ENCODE measurements at places on chromosomes 4 and X. TPM values are rescaled to one million over a fixed set of nuclear protein-coding genes. Genes with fewer than 3 reads are reported as not detected.

DNA sequence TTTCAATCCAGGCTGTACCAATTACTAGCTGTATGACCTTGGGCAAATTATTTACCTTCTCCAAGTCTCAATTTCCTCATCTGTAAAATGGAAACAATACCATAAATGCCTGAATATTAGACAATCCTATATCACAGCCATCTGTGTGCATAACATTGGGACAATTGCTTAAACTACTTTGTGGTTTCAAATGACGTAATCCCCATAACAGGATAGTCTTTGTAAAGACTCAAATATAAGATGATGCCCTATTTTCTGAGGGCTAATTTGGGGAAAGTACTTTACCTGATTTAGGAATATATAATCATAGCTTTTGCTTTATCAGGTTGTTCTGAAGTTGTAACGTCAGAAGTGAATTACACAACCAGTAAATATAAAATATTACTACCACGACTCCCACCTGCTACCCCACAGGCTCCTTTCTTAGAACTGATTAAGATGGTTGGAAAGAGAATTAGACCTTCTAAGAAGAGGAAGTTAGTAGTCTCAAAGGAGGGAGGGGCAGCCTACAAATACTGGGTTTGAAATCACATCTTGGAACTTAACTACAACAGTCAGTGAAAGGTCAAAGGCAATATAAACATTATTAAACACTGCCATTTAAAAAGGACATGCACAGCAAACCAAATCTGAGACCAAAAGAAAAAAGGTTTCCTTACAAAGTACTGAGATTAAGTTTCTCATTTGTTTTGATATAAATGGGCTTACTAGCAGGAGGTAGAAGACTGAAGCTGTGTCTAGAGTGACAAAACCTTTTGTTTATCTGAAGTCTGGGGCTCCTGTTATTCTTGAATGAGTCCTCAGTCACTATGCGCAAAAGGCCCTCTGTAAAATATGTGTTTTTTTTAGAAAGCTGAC is 215.0 kb downstream of the SCFD2 start:
- no peak overlapping the region for H3K27ac ChIP-seq
- no peaks in the 10 kb centered on the region for H3K27me3 ChIP-seq
- no peak overlapping the region for H3K4me3 ChIP-seq
- no peaks in the 10 kb centered on the region for H3K4me1 ChIP-seq

- no peak overlapping the region for H3K4me3 ChIP-seq
- peaks cover 6% of the 10 kb centered on the region for H3K4me1 ChIP-seq
Observed at GRCh38 chr4:108774809-108775530, 12.1 kb upstream of the ETNPPL start.

DNA sequence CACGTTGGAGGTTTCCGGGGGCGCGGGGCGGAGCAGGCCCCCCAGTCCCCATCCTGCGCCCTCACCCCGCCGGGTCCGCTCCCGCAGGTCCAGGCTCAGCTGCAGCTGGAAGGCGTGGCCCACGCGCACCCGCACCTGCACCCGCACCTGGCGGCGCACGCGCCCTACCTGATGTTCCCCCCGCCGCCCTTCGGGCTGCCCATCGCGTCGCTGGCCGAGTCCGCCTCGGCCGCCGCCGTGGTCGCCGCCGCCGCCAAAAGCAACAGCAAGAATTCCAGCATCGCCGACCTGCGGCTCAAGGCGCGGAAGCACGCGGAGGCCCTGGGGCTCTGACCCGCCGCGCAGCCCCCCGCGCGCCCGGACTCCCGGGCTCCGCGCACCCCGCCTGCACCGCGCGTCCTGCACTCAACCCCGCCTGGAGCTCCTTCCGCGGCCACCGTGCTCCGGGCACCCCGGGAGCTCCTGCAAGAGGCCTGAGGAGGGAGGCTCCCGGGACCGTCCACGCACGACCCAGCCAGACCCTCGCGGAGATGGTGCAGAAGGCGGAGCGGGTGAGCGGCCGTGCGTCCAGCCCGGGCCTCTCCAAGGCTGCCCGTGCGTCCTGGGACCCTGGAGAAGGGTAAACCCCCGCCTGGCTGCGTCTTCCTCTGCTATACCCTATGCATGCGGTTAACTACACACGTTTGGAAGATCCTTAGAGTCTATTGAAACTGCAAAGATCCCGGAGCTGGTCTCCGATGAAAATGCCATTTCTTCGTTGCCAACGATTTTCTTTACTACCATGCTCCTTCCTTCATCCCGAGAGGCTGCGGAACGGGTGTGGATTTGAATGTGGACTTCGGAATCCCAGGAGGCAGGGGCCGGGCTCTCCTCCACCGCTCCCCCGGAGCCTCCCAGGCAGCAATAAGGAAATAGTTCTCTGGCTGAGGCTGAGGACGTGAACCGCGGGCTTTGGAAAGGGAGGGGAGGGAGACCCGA is 14.0 kb downstream of the SHOX start:
- H3K36me3 ChIP-seq, result no peaks in the 10 kb centered on the region
- peaks cover 34% of the 10 kb centered on the region for H3K27me3 ChIP-seq
- no peak for DNase-seq
- H3K27ac ChIP-seq, result no peak overlapping the region
- H3K4me3 ChIP-seq, result no peak overlapping the region
- H3K4me1 ChIP-seq, result no peaks in the 10 kb centered on the region

- H3K4me1 ChIP-seq, result no peaks in the 10 kb centered on the region
- H3K27me3 ChIP-seq, result no peaks in the 10 kb centered on the region
- H3K36me3 ChIP-seq, result no peaks in the 10 kb centered on the region
- no peak for DNase-seq
- H3K4me3 ChIP-seq, result no peak overlapping the region
Observed at GRCh38 chrX:10819973-10820372, 199.6 kb upstream of the MID1 start.

DNA sequence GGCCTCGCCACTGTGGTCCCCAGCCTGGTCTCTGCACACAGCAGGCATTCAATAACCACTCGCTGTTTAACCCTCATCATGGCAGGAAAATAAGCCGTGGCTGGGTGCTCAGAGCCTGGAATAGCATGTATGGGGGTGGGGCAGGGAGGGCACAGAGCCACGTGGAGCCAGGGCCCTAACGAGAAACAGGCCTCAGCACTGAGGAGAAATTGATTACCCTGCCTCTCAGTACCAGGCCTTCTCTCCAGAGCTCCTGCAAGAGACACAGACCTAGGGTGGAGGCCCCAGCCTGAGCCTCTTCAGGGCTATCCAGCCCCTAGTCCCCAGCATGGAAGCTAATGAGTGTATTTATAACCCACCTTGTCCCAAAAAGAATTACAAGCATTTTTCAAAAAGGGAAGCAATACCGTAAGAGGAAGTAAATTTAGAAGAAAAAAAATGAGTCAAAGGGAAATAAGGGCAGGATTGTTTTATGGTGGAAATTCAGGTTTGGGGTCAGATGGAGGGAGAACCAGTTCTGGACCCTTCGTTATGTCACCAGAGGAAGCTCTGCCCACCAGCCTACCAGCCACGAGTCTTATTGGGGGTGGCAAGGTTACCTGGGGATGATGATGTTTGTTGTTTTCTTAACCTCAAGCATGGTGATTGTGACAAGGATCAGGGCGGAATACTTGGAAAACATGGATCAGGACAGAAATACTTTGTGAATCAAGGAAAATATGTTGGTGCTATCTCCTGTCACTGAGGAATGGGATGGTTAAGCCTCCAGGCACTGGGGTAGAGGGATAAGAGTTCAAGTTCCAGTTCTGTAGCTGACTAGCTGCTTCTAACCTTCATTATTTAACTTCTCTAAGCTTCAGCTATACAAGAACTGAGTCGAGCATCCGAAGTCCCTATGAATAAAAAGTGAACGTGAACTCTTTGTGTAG is 101.9 kb upstream of the RBPJ start:
- H3K4me1 ChIP-seq, result peaks cover 4% of the 10 kb centered on the region
- no peak for DNase-seq
- H3K36me3 ChIP-seq, result no peaks in the 10 kb centered on the region
- H3K27ac ChIP-seq, result no peak overlapping the region
- H3K27me3 ChIP-seq, result no peaks in the 10 kb centered on the region

GRCh38 chrX:69136546-69137331 is 28.5 kb downstream of the PJA1 start:
- H3K36me3 ChIP-seq, result no peaks in the 10 kb centered on the region
- H3K4me1 ChIP-seq, result no peaks in the 10 kb centered on the region
- peaks cover 7% of the 10 kb centered on the region for H3K27me3 ChIP-seq
- peak; percentile 54 for DNase-seq
- peak overlapping the region; percentile 42 for H3K4me3 ChIP-seq

- H3K27me3 ChIP-seq, result no peaks in the 10 kb centered on the region
- H3K27ac ChIP-seq, result no peak overlapping the region
- H3K4me3 ChIP-seq, result no peak overlapping the region
- no peaks in the 10 kb centered on the region for H3K4me1 ChIP-seq
Observed at GRCh38 chrX:19375546-19375945, 31.8 kb downstream of the PDHA1 start.

DNA sequence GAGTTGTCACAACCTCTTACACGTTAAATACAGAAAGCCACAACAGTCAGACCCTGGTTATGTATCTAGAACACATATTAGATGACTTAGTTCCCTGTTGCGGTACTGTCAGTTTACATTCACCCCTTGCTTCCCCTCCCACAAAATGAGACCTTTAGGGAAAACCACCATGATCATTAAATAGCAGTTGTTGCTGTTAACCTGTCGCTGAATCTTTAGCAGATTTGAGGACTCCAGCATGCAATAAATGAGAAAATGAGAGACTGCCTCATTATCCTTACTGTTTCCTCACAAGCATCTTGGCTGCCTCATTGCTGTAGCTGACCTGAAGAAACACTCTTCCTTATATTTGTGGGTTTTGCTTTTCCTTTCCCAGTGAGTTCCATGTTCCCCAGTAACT is 77.8 kb downstream of the HOPX start:
- H3K36me3 ChIP-seq, result no peaks in the 10 kb centered on the region
- no peak for DNase-seq
- H3K27ac ChIP-seq, result no peak overlapping the region
- no peak overlapping the region for H3K4me3 ChIP-seq

GRCh38 chrX:72568406-72569092 is 4.1 kb downstream of the HDAC8 start:
- H3K36me3 ChIP-seq, result peaks cover 41% of the 10 kb centered on the region
- no peak overlapping the region for H3K27ac ChIP-seq
- H3K27me3 ChIP-seq, result no peaks in the 10 kb centered on the region

- H3K4me3 ChIP-seq, result peak overlapping the region; percentile 88
- peak; percentile 28 for DNase-seq
Observed at GRCh38 chr4:143185253-143186107, 763 bp downstream of the USP38 start.

- H3K4me3 ChIP-seq, result no peak overlapping the region
- H3K27me3 ChIP-seq, result peaks cover 5% of the 10 kb centered on the region
- H3K36me3 ChIP-seq, result no peaks in the 10 kb centered on the region
- DNase-seq, result peak; percentile 79
Observed at GRCh38 chrX:103918571-103919269, 43.7 kb upstream of the TMSB15B start.

DNA sequence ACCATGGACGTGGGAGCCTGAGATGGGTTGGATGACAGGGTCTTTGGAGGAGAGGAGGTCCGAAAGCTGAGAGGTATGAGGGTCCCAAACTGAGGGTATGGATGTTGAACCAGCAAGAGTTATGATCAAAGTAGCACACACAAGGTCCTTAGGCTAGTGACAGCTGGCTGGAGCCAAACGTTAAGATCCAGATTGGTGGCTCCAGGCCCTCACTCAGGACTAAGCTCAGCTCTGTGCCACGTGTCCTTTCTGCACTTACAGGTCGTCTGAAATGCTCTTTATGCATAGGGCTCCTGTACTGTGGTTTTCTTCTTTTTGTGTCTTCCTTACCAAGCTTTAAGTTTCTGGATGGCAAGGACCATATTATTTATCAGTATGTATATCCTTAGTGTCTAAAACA is 35.4 kb downstream of the ADD1 start:
- no peak for DNase-seq
- H3K27ac ChIP-seq, result no peak overlapping the region
- H3K4me1 ChIP-seq, result peaks cover 19% of the 10 kb centered on the region

- H3K4me3 ChIP-seq, result peak overlapping the region; percentile 97
Observed at GRCh38 chr4:107719207-107719921, 670 bp downstream of the PAPSS1 start.

DNA sequence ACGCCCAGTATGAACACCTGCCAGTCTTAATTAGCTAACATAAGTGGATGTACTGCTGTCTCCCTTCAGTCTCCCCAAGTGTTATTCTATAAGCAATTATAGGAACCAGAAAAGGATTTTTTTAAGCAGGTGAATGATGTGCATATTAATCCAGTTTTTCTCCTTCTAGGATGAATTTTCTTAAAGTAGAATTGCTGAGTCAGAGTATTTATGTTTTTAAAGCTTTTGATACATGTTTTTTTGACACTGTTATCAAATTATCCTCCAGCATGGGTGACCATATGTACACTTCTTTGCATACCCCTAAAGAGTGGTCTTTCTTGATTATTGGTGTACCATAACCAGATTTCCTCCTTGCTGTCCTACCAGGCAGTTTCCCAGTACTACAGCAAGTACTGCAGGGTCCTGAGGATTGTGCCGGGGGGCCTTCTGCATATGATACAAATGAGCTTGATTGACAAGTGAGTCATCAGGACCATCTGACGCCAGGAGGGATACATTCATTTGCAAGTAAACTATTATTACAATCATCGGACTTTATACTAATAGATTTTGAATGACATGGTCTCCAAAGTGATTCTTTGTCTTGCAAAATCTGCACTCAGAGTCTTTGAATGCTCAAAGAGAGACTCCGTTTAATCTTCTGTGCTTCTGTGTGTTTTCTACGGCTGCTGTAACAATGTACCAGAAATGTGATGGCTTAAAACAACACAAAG is 10.7 kb upstream of the PCYT1B start:
- no peaks in the 10 kb centered on the region for H3K36me3 ChIP-seq
- H3K27ac ChIP-seq, result no peak overlapping the region
- no peak for DNase-seq

DNA sequence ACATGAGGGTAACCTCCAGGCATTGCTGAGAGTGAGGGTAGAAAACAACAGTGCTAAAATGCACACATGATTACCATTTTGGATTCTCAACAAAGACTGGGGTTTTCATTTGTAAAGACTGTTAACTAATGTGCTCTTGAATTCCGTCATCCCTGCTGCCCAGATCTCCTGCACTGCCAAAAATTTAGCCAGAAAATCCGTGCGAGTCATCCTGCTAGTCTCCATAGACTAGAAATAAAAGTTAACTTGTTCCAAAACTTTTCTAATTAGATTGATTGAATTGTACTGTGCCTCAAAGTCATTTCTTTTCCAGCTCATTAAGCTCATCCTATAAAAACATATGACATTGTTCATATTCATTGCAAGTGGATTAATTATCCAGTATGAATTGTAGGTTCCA is 99.8 kb downstream of the ARSF start:
- H3K27ac ChIP-seq, result no peak overlapping the region
- H3K4me3 ChIP-seq, result no peak overlapping the region
- no peaks in the 10 kb centered on the region for H3K27me3 ChIP-seq
- H3K36me3 ChIP-seq, result no peaks in the 10 kb centered on the region
- DNase-seq, result no peak
- H3K4me1 ChIP-seq, result no peaks in the 10 kb centered on the region

The FAM200B gene
- 23.2 TPM for total RNA-seq

The TIGD4 gene
- total RNA-seq, result 0.32 TPM

The HGFAC gene
- not detected for total RNA-seq

The SORBS2 gene
- 2,138 TPM for total RNA-seq

The DRD5 gene
- total RNA-seq, result 0.25 TPM

The AMOT gene
- 3.2 TPM for total RNA-seq

The TGIF2LX gene
- not detected for total RNA-seq

The PROM1 gene
- total RNA-seq, result 3.8 TPM

The ARHGAP36 gene
- total RNA-seq, result not detected
